Type B pancreatic cell (in vitro differentiated cells): ENCODE measurements at places on chromosomes 6 and 20. TPM values are rescaled to one million over a fixed set of nuclear protein-coding genes. Genes with fewer than 3 reads are reported as not detected.

The SLC29A1 gene
- 33.6 and 50.9 TPM in 2 replicates for total RNA-seq

The MRPS18A gene
- 43.7 and 49.1 TPM in 2 replicates for total RNA-seq

The CLDN20 gene
- total RNA-seq = not detected in 2 replicates

The GTSF1L gene
- total RNA-seq = not detected in 2 replicates

The HTR1B gene
- 1.9 and 5.5 TPM in 2 replicates for total RNA-seq

The HLA-DOA gene
- 0.52 and 2.5 TPM in 2 replicates for total RNA-seq

The WFDC2 gene
- total RNA-seq = 64.4 and 98.9 TPM in 2 replicates

The BCL2L1 gene
- 142 and 243 TPM in 2 replicates for total RNA-seq

The FAM217A gene
- not detected in 2 replicates for total RNA-seq

The MAP7 gene
- 17.8 and 45.4 TPM in 2 replicates for total RNA-seq

The BHLHE23 gene
- not detected in 2 replicates for total RNA-seq

The TNXB gene
- 20.8 and 22.2 TPM in 2 replicates for total RNA-seq

The TAF4 gene
- 18.5 and 22.2 TPM in 2 replicates for total RNA-seq

The TSPO2 gene
- total RNA-seq = not detected in 2 replicates

The SCGN gene
- total RNA-seq = 47.1 and 89.1 TPM in 2 replicates

The GNRH2 gene
- total RNA-seq = 0.99 and 2.3 TPM in 2 replicates

The STK35 gene
- total RNA-seq = 28.3 and 28.9 TPM in 2 replicates

The HDGFL1 gene
- total RNA-seq = not detected in 2 replicates

The SYCP2 gene
- total RNA-seq = 0.88 and 1.6 TPM in 2 replicates

The TMC2 gene
- total RNA-seq = not detected in 2 replicates

The IL17F gene
- total RNA-seq = not detected in 2 replicates

The CST4 gene
- 2.1 and 56.8 TPM in 2 replicates for total RNA-seq

The RBBP8NL gene
- total RNA-seq = 7.3 and 17.9 TPM in 2 replicates

The MEP1A gene
- 3.6 and 22.4 TPM in 2 replicates for total RNA-seq

The CST2 gene
- 2.6 and 8.5 TPM in 2 replicates for total RNA-seq

The SPTLC3 gene
- 10.6 and 34.2 TPM in 2 replicates for total RNA-seq

The SMOC2 gene
- 4.2 and 18.9 TPM in 2 replicates for total RNA-seq
